Cardiac muscle cell (in vitro differentiated cells and primary cell): ENCODE measurements at places on chromosomes 3 and 15. TPM values are rescaled to one million over a fixed set of nuclear protein-coding genes. Genes with fewer than 3 reads are reported as not detected.

- peak; percentile 99 for DNase-seq
These were observed at the start of gene SLC25A26 for GRCh38 chr3:66220602-66221377. Gene SLC25A26, plus strand, starts transcription at chr3:66221001. Its CDS starts 94 bp downstream, at chr3:66221095.

DNA sequence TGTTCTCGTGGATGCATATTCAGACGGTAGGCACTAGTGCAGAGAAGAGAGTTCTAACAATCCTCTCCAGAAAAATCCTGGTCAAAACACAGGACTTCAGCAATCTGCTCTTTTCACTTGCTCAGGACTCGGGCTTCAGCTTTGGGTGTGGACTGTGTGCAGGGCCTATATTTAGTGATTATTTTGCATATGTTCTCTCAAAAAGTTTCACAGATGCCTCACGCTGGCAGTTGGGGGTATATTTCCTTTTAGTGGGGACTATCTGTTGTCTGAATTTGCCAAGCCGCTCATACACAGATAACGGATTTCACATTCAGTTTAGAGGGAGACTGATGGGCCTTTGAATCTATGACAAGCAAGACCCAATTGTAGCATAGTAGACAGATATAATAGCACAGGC, 54.4 kb upstream of the LRRN1 start:
- DNase-seq = no peak

GRCh38 chr3:43231276-43232000, 54.9 kb upstream of the SNRK start:
- no peak for DNase-seq

DNA sequence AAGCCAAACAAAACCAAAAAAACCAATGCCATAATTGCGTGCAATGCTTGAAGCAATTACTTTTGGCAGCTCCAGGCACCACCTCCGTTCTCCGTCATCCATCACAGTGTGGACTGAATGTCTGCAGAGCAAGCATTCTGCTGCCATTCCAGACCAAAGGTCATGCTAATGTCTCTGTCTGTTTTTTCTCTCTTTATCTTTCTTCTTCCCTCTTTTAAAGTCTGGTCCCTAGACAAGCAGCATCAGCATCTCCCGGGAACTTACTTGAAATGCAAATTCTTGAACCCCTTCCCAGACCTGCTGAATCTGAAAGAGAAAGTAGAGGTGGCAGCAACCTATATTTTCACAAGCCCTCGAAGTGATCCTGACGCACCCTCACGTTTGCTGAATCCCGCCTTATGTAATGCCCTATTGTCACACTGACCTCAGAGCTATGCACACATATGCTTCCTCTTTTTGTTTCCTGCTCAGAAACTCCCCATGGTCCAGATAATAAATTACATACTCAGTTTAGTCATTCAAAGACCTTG, 297.3 kb upstream of the PROK2 start:
- peak; percentile 55 for DNase-seq

- no peak for DNase-seq
These were observed 192.2 kb downstream of the MBNL1 start for GRCh38 chr3:152460936-152461335.

GRCh38 chr3:42505128-42505848, 2.8 kb downstream of the VIPR1 start:
- DNase-seq = no peak

DNA sequence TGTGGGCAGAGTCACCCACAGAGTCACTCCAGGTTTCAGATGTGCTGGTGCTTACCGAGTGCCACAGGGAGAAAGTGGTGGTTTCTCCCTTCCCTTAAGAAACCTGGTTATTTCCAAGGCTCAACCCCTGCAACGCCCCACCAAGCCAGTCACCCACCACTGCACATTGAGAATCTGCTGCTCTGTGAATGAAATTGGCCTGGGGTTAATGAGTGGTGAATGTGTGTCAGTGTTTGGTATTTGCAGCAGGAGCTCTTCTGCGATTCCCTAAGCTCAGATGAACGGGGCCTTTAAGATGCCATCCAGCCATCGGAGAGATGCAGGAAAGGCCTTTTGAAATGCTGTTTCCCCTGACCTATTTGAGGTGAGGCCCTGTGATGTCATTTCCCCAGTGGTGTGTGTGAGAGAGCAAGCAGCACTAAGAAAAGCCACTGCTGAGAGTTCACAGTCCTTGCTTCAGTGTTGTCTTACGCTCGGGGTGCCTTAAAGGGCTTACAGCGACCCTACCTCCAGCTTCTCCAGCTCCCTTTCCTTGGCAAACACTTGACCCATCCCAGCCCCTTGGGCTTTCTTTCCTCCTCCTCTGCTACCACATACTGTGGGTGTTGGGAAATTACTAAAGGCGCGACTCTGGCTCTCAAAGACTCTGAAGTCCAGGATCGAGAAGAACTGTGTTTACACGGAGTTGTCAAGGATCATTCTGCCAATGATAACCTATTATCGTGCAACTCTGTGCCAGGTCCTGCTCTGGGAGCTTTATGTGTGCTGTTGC, 68.9 kb downstream of the SMAD3 start:
- DNase-seq = peak; percentile 49

GRCh38 chr3:77038930-77039605, 831 bp upstream of the ROBO2 start:
- DNase-seq = peak; percentile 14

- no peak for DNase-seq
These were observed 196.4 kb upstream of the SLC24A5 start for GRCh38 chr15:47924381-47924780.

DNA sequence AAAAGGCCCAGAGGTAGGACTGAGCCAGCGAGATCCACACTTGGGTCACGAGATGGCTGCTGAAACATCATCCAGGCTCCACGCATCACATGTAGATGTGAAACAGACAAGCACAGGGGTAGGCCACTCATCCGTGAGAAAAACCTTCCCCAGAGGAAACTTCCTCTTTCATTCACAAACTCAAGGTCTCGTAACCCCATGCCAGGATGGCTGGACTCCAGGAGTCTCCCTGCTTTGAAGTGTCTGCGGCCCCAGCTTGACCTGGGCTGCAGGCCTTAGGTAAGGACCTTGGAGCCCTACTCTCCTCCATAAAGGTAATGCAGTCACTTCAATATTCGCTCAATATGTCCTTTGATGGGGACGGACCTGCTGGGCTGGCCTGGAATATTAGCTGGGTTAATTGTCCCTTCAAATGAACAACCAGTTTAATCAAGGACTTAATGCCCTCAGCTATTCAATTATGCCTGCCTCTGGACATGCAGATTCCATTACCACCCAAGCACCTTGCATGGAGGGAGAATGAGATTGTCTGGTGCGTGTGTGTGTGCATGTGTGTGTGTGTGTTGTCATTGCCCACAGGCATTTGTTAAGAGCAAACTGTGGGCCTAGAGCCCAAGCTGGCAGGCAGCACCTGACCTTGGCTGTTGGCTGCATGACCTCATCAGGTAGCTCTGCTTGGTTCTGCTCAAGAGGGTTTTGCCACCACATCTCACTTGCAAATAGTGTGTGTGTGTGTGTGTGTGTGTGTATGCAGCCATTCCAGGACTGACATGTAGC, 186.9 kb upstream of the TLE3 start:
- no peak for DNase-seq

- no peak for DNase-seq
These were observed 3.9 kb upstream of the TGM4 start for GRCh38 chr3:44870375-44871061.

DNA sequence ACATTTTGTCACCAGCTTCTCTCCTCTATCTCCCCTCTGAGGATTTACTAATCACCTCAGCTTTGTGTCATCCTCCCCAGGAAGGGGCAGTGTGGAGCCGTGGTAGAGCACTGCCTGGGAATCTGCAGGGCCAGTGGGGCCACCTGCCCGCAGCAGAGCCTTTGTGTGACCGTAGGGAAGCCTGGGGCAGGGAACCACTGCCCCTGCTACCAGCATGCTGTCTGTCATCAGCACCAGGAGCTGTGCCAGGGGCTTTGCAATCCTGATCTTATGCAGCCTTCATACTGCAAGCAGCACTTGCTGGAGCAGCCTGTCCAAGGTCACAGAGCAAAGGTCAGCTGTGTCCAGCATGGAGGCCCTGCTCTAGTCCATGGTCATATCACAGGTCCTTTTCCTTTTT, 170.2 kb upstream of the IL12A start:
- DNase-seq = peak; percentile 41

DNA sequence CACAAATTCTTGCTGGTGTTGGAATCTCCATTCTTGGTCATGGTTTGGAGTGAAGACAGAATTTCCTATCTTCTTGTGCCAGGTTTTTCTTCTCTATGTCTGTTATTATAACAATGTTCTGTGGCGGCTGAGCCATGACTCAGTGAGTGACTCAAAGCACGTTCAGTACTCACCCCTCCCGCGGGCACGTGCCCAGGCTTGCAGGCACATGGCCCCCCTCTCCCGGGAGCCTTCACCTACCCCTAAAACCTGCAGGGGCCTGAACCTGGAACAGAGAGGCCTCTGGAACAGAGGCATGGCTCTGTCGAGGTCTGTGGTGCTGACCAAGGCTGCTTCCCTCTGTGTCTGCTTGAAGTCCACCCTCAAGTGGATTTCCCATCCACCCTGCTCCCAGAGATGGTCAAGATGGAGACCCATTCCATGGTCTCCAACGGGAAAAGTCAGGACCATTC, 27.6 kb downstream of the PLXNB1 start:
- peak; percentile 92 for DNase-seq

DNA sequence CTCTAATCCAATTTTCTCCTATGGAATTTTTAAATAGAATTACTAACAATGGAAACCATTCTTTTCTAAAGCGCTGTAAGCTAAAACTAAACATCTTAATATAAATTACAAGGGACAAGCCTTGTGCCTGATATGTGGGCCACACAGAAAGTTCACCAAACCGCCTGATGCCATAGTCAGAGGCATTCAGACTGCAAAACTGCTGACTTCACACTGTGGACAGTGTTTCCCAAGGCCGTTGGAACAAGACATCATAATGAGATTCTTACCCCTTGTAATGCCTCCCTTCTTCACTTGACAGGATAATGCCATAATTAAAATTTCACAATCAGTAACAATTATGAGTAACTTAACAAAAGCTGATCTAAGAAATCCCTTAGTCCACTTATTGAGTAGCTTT, 14.9 kb downstream of the SH3GL3 start:
- DNase-seq = no peak

GRCh38 chr3:12527757-12528143, 17.5 kb downstream of the MKRN2OS start:
- no peak for DNase-seq

- DNase-seq = peak; percentile 95
These were observed 57.5 kb upstream of the KLF13 start for GRCh38 chr15:31268911-31269784.

DNA sequence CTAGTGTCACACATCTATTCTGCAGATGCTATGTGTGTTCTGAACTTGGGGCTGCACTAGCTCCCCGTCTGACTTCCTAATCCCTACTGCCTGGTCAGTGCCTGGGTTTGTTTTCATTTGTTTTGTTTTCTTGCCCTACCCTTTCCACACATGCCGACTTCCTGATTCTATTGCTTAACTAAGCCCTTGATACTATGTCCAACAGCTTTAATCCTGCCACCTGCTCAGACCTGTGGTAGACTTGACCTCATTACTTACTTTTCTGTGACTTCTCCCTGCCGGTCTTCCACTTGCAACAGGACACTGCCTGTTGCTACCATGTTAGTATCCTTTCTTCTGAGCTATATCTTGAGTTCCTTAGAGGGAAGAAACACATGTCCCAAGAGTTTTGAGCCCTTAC, 39.3 kb upstream of the CEMIP start:
- DNase-seq = no peak

GRCh38 chr3:130773366-130773765, 26.7 kb upstream of the PIK3R4 start:
- no peak for DNase-seq

The COPG1 gene
- total RNA-seq = 114 and 137 TPM in 2 replicates

The IGDCC3 gene
- 41.9 and 54.6 TPM in 2 replicates for total RNA-seq

The COMMD4 gene
- 66.3 and 94.3 TPM in 2 replicates for total RNA-seq

The AGTR1 gene
- total RNA-seq = not detected in 2 replicates

The EOMES gene
- total RNA-seq = 0.11 TPM in 1 of 2 replicates, not detected in the other
